ENCODE measurements at places on chromosomes 12 and 14.
A peak's percentile ranks its signal among the peaks of the same experiment; 100 is the strongest.

- DNase-seq: no peak
Observed at GRCh38 chr14:105076805-105077648, 11.8 kb upstream of the GPR132 start.

DNA sequence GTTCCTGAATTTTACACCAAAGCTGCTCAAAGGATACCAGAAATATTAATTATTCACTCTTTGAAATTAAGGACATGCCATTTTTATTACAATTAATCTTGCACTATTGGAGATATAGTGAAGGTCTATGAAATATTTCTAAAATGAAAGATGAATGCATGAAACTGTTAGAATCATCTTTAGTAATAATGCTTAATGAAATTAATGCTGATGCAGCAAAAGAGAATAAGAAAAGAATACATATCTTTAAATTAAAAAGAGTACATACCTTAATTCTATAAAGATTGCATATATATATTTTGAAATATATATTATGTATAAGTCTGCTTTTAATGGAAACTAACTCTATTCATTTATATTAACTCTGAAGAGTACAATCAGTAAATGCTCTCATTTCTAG, 236.0 kb downstream of the ALX1 start:
- DNase-seq: no peak

DNA sequence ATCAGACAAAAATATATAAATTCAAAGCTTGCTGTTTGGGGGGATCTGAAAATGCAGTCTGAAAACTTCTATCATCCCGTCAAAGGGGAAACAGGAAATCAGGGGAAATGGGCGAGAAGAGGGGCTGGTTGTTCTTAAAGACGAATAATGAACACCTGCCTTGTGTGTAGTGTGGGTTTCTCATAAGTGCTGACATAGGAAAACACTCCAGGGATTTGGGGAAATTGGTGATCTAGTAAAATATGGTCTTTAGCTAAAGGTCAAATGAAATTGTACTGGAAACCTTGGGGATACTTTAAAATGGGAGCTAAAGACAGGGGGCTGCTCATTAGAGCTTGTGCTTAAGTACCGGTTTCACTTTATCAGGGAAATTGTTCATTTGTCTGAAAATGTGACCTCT, 39.6 kb upstream of the PIK3C2G start:
- no peak for DNase-seq

DNA sequence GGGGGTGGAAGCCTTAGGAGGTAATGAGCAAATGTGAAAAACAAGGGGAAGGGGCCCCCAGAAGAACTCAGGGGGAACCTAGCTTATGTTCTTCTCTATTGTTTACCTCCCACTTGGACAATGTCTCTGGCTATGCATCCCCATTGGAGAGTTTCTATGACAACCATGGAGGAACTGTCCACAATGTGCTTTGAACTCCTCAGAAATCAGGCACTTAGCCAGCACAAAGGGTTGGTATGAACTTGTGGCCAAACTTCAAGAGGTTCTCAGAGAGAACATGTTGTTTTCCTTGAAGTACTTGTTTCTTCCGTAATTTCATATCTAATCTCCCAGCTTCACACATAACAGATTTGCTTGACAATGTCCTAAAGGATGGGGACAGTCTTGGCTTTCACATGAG, 202.8 kb upstream of the PELI2 start:
- no peak for DNase-seq

DNA sequence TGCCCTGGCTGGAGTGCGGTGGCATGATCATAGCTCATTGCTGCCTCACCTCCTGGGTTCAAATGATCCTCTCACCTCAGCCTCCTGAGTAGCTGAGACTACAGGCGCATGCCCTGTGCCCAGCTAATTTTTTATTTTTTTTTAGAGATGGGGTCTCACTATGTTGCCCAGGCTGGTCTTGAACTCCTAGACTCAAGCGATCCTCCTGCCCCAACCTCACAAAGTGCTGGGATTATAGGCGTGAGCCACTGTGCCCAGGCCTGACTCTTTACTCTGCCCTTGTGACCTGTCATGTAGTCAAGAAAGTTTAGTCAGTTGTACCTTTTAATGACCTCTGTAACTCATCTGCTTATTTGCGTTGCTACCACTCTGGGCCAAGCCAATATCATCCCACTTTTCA, 55.7 kb downstream of the PROX2 start:
- DNase-seq: no peak

- no peak for DNase-seq
Observed at GRCh38 chr12:89840162-89840922, 131.7 kb upstream of the ATP2B1 start.

DNA sequence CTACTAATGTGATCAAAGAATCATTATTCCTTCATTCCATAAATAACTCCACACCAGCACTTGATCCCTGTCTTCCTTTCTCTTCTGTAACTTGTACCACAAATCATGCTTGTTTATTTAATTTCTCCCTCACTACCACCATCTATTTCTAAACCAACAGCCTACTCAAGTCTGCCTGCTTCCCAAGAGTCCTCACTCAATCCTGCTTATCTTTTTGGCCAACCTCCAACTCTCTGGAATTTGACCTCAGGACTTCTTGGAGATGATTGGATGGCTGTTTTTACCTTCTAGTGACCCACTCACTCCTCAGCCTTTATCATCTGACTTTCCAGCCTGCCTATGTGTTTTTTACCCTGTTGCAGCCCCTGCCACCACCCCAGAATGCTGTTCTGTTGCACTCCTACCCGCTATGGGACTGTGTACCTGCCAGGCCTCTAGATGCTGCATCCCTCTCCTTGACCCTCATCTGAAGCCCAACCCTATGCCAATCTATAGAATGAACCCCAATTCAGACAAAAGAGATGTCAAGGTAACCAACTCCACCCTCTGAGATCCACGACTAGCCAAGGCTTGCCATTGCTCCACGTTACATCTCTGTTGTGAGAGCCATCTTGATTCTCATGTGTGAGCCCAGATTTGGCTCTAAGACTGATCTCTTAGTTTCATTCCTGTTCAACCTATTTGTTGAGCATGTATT, 150.2 kb upstream of the PLEKHG7 start:
- DNase-seq: no peak

DNA sequence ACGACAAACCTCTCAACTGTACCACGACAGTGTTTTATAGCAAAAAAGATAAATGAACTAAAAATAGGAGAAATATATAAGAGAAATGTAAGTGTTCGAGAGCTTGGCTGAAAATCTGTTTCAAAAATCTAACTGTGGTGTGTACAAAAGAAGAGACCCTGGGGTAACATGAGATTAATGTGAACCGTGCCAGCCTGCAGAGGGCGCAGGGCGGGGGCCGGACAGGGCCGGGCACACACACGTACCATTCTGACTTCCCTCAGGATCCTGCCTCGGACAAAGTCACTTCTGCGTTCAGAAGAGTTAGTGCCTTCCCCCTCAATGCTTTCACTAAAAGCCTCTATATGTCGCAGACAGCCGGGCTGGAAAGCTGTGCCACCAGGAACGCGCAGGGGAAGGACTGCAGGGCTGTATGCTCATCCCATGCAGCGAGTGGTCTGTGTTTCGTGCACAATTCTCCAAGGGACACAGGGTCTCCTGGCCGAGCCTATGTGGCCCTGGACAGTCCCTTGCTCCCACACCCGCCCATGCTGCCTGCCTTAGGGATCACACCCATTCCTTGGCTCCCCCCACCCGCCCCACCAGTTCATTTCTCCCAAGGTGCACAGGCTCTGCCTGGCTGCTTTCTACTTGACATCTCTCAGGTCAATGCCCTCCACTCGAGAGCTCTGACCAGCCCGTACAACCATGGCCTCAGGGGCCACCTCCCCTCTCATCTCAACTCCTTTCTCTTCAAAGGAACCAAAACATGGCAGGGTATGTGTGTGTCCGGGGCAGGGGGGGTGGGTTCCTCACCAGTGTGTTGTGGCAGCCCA, 8.5 kb downstream of the CDCA4 start:
- DNase-seq: no peak

DNA sequence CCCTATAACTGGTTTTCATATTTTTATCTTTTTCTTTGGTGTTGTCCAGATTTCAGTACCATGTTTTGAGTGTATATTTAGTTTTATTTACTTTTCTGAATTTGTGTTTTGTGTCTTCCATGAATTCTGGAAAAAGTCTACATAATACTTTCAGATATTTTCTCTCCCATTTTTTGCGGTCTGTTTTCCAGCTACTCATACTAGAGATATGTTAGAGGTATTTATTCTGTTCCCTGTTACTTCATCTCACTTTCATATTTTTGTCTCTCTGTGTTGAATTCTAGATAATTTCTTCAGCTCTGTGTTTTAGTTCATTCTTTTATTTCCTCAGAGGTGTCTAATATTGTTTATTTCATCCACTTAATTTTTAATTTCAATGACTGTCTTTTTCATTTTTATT, 74.2 kb downstream of the IFT81 start:
- no peak for DNase-seq

DNA sequence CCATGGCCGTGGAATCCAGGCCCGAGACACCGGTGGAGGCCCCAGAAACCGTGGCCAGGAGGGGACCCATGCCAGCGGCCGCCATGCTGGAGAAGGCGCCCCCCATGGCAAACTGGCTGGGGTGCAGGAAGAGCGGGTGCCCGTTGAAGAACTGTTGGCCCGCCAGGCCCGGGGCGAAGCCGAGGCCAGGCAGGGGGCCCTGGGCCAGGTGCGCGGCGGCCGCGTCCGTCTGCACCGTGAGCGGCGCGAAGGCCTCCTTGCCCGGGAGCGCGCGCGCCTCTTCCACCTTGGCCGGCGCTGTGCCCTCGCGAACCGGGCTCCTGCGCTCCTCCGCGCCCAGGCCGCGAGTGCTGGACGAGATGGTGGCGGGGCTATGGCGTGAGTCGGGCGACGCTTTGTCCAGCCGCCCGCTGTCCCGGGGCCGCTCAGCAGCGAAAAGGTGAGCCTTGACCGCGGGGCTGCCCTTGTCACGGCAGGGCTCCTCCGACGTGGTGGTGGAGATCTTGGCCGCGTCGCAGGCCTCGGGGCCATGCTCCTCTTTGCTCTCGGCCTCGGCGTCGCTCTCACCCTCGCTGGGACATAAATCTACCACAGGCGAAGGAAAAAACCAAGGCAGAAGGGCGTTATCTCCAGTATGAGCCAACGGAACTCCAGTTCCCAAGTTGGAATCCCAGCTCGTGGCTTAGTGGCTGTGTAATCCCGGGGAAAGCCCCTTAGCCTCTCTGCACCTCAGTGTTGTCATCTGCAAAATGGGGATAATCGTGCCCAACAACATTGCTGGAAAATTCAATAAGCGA, 9.5 kb downstream of the TBX3 start:
- DNase-seq: no peak

GRCh38 chr12:46234000-46234399, 34.8 kb downstream of the SLC38A1 start:
- DNase-seq: no peak

DNA sequence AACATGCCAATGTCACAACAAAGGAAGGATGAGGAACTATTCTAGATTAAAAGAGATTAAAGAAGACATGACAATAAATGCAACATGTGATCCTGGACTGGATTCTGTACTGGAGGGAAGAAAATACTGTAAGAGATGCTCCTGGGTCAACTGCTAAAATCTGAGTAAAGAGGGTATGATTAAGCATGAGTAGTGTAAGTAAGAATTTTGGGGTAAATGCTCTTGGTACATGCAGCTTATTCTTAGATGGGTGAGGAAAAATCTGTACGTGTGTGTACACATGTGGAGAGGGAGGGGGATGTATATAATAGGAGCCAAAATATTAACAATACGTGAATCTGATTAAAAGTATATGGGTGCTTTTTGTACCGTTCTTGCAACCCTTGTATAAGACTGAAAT, 66.0 kb downstream of the CDC42BPB start:
- no peak for DNase-seq

- DNase-seq: no peak
Observed at GRCh38 chr12:92602930-92603623, 99.7 kb upstream of the PLEKHG7 start.

DNA sequence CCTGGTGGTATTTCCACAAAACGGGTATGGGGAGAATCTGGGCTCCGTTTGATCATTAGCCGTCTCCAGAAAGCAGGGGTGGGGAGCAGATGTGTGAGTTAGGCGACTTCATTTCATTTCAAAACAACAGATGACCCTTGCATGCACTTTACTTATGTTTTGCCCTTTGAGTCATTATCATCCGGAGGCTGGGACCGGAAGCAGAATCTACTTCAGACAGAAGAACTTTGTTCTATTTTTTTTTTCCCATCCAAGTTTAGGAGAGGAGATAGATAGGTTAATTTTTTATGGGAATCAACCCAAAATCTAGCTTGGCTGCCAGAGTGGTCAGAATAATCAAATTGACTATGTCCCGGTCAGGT, 31.3 kb upstream of the CMAS start:
- no peak for DNase-seq

- no peak for DNase-seq
Observed at GRCh38 chr14:56085471-56085870, 32.7 kb upstream of the PELI2 start.

DNA sequence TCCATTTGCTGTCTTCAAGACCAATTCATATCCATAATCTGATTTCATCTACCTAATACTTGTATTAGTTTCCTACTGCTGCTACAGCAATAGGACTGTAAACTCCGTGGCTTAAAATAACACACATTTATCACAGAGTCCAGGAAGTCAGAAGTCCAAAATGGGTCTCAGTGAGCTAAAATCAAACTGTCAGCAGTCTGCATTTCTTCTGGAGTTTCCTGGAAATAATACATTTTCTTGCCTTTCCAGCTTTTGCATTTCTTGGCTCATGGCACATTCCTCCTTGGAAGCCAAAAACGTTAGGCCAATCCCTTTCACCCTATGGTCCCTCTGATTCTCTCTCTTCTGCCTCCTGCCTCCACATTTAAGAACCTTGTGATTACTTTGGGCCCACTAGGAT, 239.8 kb downstream of the PRKD1 start:
- no peak for DNase-seq

- no peak for DNase-seq
Observed at GRCh38 chr12:104280717-104281458, 22.7 kb upstream of the EID3 start.

- no peak for DNase-seq
Observed at GRCh38 chr14:27995691-27996090, 770.9 kb upstream of the FOXG1 start.

- DNase-seq: no peak
Observed at GRCh38 chr12:65918021-65918420, 93.7 kb downstream of the HMGA2 start.

DNA sequence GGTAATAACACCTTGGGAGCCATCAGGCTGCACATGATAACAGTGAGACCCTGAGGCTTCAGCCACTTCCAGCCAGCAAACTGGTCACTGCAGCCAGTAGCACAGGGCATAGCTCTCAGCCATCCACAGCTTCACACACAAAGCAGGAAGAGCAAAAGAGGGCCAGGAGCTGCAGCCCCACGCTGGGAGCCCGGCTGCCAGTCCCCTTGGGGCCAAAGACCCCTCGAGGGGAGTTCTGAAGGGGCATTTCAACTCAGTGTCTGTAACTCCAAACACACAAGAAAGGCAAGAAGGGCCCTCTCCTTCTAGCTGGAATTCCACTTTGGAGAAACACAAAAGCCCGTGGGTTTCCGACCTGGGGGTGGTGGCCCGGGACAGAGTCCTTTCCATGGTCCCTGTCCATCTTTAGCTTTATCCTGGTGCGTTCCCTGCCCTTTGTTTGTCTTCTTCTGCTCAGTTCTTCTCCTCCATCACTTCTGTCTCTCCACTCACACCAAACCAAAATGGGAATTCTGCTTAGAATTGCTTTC, 151.8 kb upstream of the FKBP4 start:
- DNase-seq: no peak

- DNase-seq: peak; percentile 27
Observed at GRCh38 chr12:26614011-26614616, 218.9 kb downstream of the ITPR2 start.

- DNase-seq: no peak
Observed at GRCh38 chr14:61733972-61734371, 28.2 kb upstream of the SNAPC1 start.

GRCh38 chr14:96245710-96246538, 10.1 kb upstream of the BDKRB1 start:
- DNase-seq: no peak

All from activated CD4-positive, alpha-beta T cell treated with anti-CD3 and anti-CD28 coated beads for 48 hours (primary cell).